CD4-positive, alpha-beta T cell treated with Interleukin-2 at 100 ng/mL for 4 hours (primary cell): ENCODE measurements at places on chromosomes 6 and 20.

DNA sequence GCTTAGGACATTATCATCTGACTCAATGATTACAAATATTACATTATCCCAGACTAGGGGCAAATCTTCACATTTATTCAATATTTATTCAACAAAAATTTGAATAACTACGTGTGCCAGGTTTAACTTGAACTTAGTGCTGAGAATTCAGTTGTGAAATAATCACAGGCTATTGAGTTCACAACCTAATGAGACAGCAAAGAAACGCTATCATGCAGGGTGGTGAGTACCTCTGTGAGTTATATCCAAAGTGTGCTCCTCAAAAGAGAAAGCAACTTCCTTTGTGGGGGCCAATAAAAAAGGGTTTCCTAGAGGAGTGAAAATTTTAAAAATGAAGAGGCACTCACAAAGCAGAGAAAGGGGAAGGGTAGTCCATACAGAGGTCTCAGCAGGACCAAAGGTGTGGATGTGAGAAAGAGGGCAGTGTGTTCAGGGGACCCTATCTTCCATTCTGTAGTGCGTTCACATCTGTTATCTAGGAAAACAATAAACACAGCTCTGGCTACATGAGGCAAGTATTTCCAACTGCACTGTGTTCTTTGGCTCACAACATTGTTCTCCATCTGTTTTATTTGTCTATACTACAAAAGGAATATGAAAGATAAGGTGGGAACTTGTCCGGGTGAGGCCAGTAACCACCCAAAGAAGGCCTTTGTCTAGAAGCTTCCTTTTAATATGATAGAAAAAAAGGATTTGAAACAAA is 155.4 kb upstream of the MARCKS start:
- DNase-seq: no peak

DNA sequence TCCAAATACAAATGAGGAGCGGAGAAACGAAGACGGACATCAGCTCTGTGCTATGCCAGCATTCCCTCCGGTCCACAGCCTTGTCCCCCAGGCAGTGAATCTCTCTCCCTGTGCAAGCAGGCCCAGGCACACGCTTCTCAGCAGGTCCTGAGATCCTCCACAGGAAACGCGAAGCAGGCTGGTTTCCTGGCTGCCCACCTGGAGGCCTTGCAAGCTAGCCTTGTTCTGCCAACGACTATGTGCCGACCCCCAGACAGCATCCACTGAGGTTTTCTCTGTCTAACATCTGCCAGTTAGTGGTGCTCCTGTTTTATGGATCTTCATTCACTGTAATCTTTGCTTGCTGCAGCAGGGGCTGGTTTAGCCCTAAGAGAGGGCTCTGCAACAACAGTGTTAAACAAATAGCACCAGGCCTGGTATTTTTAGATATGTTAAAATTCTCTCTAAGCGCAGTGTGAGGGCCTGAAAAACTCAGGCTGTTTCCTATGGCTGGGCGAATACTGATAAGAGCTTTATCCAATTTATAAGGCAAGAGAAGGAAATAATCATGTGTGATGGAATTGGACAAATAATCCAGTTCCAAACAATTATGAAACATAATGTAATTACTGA is 386.0 kb upstream of the ARID1B start:
- no peak for DNase-seq

DNA sequence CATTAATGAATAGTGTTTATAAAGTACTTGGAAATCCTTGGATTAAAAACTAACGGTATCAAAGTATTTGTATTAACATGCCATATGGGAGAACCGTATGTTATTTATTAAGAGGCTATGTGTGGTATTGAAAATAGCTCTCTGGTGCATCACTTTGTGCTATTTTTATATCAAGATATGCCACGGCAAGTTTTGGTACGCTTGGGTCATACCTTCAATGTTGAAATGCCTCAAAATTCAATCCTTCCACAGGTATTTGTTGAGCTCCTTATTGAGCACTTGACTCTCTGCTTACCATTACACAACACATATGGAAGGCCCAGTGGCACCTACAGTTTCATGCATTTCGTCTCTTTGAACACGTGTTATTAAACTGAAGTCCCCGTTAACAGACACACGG is 647.9 kb downstream of the KIF16B start:
- no peak for DNase-seq

DNA sequence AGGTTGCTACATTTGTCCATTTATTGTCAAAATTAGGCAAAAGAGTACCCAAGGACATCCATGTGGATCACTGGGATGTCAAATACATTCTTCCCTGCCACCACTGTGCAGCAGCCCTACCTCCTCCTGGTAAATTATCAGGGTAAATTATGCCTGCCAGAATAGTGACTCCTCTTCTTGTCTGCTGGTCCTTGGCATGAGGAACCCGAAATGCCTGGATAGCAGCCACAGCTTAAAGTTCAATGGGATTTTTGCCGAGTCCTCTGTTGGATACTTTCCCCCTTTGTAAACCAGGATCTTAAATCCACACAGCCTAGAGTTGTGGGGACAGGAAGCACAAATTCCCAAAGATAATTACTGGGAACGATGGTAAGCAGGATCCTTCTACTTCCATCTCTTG is 173.3 kb downstream of the RFX6 start:
- no peak for DNase-seq

DNA sequence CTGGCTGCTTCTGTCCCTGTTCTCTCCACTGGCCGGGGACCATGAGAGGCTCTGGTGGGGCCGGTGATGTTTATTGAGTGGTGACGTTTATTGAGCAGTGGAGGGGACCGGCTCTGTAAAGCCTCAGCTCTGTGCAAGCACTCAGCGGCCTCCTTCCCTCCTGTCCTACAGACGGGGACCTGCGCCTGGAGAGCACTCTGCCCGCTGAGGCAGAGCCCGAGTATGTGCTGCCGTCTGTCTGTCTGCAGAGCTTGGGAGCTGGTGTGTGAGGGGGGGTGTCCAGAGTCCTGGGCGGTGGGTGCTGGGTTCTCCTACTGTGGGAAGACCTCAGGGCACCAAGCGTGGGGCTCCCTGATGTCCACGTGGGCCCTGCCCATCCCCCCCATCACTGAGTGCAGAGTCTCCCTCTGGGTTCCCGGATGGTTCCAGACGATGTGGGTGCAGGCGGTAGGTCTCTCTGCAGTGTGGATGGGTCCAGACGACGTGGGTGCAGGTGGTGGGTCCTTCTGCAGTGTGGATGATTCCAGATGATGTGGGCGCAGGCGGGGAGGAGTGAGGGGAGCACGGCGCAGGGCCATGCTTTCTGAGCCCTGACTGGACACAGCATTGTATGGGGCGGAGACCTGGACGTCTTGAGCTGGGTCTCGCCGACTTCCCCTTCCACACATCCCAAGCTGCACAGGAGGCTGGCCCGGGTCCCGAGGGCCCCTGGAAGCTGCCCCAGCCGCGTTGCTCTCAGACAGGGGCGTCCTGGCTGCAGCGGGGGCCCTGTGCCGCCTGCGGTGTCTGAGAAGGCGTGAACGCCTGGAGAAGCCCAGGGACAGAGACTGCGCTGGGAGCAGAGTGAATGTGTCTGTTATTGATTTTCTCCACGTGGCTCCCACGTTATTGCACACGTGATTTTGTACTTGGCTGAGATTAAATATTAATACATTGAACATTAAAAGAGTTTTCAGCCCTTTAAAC is 14.9 kb upstream of the BHLHE23 start:
- no peak for DNase-seq

GRCh38 chr6:148249160-148249559 is 93.5 kb upstream of the SASH1 start:
- no peak for DNase-seq

- DNase-seq: no peak
Observed at GRCh38 chr20:36579996-36580545, 6.7 kb downstream of the TGIF2 start.

DNA sequence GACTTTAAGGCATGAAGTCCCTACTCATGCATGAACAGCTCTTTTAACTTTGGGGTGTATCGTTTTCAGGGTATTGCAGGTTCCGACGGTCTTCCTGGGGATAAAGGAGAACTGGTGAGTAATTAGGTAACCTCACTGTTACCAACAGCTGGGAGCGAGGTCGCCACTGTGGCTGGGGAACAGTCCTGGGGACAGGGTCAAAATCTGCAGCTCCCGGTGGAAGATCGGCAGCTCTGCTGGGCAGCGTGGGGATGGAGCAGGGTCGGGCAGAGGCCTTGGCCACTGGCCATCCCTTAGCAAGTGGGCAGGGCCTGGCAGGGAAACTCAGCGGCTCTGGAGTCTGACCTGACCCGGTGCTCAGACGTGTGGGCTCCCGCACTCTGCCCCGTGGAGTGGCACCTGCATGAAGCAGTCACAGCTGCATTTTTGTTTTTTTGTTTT is 16.1 kb downstream of the COL9A3 start:
- no peak for DNase-seq

GRCh38 chr20:1934721-1935573 is 39.7 kb downstream of the SIRPA start:
- DNase-seq: no peak

GRCh38 chr6:109052852-109053251 is 41.8 kb downstream of the SESN1 start:
- no peak for DNase-seq

- no peak for DNase-seq
Observed at GRCh38 chr6:140041571-140042332, 667.3 kb upstream of the CITED2 start.

- DNase-seq: no peak
Observed at GRCh38 chr6:31004794-31005193, 5.5 kb upstream of the MUC22 start.

DNA sequence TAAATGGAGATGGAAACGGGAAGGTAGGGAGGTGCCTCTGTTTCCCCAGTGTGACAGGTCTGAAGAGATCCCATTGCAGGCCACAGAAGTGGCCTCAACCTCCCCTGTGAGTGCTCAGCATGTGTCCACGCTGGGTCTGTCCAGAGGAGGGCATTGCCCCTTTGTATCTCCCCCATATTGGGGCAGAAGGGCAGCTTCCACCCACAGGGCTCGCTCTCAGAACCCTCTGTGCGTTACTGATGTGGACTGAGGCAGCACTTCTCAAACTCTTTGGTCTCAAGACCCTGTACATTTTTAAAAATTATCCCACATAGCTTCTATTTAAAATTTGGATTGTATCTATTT is 22.0 kb downstream of the ARFGEF3 start:
- no peak for DNase-seq

GRCh38 chr6:12909833-12910232 is 193.3 kb downstream of the PHACTR1 start:
- no peak for DNase-seq

DNA sequence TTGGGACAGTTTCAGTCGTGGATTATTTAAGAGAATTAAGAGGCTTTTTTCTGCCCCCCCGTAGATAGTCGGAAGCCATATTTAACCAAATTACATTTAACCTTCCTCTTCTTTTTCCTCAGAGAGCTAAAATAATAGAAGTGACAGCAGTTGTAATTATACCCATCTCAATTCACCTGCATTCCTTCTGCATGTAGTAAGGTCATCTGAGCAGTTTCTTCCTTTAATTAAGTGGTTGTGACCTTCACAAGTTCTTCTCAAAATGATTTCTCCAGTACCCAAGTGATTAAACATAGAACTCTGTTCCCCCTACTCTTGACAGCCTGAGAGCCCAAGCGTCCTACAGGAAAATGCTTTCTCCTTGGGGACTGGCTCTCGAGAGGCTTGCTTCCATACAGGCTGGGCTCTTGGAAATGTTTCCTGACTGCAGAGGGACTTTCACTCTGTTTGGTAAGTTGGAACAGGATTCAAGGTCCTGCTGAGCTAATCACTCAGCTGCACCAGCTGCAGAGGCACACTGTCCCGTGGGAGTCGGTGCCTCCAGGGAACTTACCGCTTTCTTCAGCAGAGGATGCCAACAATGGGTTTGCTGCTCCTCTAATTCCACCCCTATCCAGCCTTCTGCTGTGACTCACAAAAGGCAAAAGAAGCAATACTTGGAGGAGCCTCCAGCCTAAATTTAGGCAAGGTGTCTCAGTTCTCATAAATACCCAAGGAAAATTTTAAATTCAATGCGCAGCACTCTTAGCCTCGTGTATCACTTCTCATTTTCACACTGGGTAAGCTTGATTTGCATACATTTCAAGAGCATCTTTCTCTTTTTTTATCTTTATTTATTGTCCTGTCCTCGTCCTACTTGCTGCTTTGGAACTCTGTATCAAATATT is 414.9 kb downstream of the KIF16B start:
- no peak for DNase-seq

DNA sequence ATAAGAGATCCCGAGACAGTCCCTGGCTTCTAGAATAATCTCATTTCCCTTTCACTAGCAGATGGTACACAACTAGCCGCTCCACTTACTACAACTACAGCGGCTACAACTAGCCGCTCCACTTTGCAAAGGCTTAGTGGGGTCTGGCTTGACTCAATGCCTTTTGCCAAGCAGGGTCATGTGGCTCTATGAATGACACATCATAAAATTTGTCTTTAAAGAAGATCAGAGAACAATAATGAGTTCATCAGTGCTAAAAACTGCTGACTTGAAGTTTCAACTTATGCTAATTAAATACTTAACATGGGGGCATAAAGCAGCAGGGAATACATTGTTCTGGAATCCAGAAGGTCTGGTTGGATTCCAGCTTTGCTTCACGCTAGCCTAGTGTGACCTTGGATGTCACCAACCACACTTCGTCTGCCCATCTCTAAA is 2.0 kb upstream of the MICAL1 start:
- no peak for DNase-seq

GRCh38 chr6:126042001-126042419 is 55.7 kb downstream of the TRMT11 start:
- DNase-seq: no peak

- no peak for DNase-seq
Observed at GRCh38 chr6:43489277-43490072, 12.1 kb downstream of the TJAP1 start.

- peak; percentile 56 for DNase-seq
Observed at GRCh38 chr20:53021934-53022333, 49.8 kb downstream of the TSHZ2 start.

DNA sequence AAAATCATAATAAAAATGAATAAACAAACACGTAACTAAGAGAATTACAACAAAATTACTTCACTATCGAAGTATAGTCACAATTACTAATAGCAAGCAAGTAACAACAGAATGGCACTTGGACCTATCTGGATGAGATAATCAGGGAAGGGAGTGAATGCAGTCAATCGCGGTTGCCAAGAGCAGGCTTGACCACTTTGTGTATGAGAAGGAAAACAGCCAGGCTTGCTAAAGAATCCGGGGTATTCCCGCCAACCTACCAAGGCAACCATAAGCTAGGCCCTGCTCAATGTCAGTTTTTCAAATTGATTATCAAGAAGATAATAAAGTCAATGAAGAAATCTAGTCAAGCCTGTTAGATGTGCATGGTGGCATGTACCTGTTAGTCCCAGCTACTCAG is 39.7 kb downstream of the PXDC1 start:
- no peak for DNase-seq
